Left cardiac atrium (tissue), 4 donors: ENCODE measurements at places on chromosomes 16 and 17.

- DNase-seq = peak; percentile 86
These were observed 1.8 kb upstream of the UBTF start for GRCh38 chr17:44221084-44221861.

DNA sequence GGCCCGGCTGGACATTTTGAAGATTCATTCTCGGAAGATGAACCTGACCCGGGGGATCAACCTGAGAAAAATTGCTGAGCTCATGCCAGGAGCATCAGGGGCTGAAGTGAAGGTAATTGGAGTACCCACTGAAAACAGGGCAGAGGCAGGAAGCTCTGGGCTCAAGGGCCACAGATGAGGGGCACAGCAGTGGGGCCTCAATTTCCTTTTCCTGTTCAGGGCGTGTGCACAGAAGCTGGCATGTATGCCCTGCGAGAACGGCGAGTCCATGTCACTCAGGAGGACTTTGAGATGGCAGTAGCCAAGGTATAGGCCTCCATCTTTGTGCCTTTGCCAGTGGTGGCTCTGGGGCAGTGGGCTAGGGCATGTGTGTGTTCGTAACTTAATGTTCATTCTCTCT lies 4.0 kb upstream of the FTSJ3 start:
- no peak for DNase-seq

- no peak for DNase-seq
These were observed 19.8 kb upstream of the CHMP6 start for GRCh38 chr17:80971704-80972304.

DNA sequence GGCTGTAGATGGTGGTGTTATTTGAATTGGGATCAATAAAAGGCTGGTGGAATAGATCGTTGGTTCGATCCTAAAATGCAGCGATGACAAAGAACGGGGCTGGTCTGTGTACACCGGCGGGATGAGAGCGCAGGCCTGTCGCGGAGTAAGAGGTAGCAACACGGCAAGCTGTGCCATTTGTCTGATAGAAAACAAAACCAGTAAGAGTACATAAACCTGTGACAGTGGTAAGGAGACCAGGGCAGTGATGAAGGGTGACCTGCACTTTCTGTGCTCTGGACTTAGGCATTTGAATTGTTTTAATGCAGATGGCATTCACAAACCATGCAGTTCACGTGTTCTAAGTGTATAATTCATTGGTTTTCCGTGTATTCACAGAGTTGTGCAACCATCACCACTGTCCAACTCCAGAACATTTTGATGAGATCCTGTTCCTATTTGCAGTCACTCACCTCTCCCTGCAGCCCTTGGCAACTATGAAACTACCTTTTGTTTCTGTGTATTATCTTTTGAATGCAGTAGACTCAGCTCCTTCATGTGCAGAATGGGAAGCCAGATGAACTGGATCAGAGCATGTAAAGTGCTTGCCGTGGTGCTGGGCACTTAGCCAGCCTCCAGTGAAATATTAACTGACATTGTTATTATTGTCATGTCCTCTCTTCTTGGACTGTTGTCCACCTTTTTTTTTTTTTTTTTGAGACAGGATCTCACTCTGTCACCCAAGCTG lies 286.1 kb downstream of the SNX29 start:
- no peak for DNase-seq

- DNase-seq = no peak
These were observed 644 bp downstream of the SEC14L5 start for GRCh38 chr16:4958510-4959438.

DNA sequence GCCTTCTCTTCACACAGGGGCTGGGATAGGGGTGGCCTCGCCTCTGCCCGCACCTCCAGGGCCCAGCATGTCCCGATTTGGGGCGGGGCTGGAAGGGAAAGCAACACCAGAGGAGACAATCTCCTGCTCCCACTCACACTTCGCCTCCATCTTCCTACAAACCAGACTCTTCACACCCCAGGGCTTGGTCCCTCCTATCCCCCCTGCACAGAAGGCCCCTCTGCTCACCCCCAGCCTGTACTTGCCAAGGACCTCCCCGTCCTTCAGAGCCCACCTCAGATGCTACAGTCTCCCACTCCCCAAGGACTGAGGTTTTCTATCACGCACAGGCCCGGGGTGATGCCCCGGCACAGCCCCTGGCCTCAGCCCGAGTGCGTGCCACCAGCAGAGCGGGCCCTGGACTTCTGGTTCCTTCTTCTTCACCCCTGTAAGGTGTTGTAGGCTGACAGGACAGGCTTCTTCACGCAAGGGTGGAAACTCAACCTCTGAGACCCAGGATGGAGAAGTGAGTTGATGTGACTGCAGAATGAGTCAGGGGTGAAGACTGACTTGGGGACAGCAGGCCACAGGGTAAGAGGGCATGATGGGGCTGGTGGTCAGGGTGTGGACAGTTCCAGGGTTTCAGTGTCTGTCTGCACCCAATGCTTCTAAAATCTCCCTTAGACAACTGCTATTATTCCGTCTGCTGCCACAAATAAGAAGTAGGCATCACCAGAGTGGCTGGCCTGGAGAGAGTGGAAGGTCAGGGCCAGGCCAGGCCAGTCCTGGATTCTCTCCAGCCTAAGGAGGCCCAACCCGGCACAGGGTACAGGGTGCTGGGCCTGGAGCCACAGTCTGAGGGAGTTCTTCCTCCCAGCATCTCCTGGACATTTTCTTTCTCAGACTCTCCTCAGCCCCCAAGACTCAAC lies 2.5 kb downstream of the ITGAE start:
- no peak for DNase-seq
